ENCODE measurements at places on chromosomes 4 and X.

DNA sequence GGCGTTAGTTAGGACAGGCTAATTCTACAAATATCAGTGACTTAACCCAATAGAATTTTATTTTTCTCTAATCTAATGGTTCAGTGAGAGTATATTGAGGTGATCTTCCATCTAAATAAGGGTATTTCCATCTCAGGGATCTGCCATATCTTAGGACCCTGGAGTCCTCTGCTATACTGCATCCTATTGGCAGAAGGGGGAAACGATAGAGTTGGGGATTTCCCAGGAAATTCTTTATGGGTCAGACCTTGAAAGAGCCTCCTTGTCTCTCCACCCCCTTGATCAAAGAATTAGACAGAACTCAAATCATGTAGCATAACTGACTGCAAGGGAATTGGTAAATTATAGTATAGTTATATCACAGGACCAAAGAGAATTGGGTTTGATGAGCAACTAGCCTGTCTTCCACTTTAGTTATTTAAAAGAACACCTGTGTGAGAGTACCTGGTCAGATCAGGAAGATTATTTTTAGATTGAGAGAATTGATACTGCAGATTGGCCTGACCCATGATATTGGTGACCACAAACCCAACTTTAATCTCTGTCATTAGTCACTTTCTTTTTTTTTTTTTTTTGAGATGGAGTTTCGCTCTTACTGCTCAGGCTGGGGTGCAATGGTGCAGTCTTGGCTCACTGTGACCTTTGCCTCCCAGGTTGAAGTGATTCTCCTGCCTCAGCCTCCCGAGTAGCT, 25.6 kb downstream of the SMARCA5 start:
- DNase-seq = no peak

DNA sequence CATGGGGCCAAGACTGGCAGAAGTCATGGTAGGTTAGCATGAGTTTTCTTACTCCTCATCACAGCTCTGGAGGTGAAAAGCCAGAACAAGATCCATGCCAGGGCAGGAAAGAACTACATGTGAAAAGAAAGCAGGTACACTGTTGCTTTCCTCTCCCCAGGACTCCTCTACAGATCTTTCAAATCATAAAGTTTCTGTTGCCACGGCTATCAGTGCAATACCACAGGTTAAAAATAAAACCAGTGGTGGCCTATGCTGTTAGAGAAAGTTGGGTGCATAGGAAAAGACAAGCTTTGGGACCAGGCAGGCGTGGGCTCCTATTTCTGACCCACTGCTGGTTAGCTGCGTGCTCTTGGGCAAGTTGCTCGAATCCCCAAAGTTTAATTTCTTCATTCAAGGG, 81.4 kb downstream of the SH3RF1 start:
- DNase-seq = no peak

- DNase-seq = no peak
These were observed 2.7 kb downstream of the TMEM154 start for GRCh38 chr4:152677117-152677516.

DNA sequence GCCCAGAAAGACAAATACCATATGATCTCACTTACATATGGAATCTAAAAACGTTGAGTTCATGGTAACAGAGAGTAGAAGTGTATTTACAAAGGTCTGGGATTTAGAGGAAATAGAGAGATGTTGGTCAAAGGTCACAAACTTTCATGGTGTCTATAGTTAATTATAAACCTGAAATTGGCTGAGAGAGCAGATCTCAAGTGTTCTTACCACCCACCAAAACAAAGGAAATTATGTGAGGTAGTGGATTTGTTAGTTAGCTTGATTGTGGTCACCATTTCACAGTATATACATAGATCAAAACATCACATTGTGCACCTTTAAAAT, 186.8 kb downstream of the NWD2 start:
- DNase-seq = no peak

DNA sequence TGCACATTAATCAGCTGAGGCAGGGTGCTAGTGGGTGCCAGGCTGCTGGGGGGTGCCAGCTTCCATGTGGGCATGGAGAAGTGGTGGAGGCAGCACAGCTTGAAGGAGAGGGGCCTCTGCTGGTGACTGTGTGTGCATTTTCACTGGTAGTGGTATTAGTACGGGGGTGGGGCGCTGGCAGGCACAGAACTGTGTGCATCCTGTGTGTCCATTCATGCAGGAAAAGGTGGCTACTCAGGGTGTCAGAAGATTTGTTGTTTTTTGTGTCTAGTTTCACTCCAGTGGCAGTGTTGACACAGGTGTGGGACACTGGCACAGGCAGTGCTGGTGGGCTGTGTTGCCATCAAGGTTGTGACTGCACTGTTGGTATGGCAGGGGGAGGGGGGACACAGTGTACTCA, 1303.6 kb downstream of the FAM133A start:
- no peak for DNase-seq

DNA sequence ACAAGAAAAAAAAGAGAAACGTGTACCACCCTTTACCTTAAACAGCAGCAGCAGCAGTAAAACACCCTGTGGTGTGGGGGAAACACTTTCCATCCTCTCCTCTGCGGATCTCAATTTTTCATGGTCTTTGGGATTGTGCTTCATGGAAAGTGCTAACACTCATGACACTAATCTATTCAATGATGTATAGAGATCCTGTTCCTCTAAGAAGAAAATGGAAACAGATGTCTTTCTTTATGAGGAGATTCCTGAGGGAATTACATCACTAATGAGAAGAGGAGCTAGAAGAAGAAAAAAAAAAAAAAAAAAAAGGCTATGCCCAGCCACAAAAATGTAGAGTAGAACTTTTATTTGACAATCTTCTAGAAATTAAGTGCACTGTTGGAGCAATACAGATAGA, 62.9 kb upstream of the NDST3 start:
- DNase-seq = no peak

DNA sequence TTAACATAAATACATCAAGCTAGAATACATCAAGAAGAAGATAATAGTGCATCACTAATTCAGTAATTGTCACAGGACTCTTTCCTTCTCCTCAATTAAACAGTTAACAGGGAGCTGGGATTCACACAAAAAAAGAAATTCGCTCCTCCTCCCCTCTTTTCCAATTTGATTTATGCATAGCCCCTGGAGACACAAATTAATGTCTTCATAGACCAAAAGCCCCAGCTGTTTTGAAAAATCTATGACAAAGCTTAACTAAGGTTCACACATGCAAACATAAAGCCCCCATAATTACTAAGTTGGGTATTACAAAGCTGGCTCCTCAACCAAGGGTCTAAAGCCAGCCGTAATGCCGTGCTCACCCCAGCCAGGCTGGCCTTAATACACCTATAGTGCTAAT, 61.2 kb downstream of the ENOX2 start:
- DNase-seq = no peak

- no peak for DNase-seq
These were observed at the start of gene ODAM for GRCh38 chr4:70195425-70195824. Gene ODAM, plus strand, starts transcription at chr4:70195725. Its CDS starts 819 bp downstream, at chr4:70196544.

DNA sequence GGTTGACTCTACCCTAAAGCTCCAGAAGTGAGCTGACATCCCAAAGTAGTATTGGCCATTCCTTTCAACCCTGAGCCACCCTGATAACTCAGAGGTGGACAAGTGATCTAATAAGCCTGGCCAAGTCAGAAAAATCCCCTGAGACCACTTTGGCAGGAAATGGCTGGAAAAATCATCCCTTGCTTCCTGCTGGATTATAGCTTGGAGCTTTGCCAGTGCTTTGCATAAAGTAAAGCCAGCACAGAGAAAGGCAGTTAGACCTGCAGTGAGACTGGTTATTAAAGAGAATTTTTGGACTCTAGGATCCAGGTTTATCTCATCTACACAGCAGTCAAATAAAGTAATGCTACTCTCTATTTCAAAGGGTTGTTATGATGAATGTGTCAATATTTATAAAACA, 6.4 kb downstream of the CXCL3 start:
- DNase-seq = no peak

DNA sequence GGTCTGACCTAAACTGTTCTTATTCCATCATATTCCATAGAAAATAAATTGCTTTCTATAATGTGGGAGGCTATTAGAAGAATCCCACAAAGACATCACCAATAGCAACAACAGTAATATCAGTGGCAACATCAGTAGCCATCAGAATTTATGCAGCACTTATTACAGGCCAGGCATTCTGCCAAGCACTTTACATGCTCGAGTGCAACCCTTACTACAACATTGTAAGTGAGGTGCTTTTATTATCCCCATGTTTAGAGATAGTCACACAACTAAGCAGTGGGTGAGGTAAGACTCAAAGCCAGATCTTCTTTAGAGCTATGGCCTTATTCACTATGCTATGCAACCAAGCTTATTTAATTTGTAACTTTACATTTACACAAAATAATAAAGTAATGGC, 317.1 kb upstream of the BMP3 start:
- no peak for DNase-seq

DNA sequence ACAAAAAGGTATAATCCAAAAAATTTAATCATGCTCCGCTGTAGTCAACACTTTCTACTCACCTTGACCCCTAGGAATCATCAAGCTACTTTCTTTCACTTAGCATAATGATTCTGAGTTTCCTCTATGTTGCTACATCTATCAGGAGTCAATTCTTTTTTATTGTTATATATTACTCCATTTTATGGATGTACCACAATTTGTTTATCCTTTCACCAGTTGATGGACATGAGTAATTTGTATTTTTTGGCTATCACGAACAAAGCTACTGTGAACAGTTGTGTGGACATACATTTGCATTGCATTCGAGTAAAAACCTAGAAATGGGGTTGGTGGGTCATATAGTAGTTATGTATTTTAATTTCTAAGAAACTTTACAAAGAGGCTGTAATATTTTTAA, 102.9 kb downstream of the PRSS12 start:
- DNase-seq = no peak

DNA sequence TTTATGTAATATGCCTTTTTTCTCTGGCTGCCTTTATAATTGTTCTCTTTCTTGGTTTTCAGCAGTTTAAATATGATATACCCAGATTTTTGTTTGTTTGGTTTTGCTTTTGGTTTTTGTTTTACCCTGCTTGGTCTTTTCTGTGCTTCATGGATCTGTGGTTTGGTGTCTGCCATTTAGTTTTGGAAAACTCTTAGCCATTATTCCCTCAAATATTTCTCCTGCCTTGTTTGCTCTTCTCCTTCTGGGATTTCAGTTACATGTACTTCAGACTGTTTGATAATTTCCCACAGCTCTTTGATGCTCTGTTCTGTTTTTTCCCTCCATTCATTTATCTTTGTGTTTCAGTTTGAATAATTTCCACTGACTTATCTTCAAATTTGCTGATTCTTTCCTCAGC, 223.1 kb upstream of the BCOR start:
- no peak for DNase-seq

DNA sequence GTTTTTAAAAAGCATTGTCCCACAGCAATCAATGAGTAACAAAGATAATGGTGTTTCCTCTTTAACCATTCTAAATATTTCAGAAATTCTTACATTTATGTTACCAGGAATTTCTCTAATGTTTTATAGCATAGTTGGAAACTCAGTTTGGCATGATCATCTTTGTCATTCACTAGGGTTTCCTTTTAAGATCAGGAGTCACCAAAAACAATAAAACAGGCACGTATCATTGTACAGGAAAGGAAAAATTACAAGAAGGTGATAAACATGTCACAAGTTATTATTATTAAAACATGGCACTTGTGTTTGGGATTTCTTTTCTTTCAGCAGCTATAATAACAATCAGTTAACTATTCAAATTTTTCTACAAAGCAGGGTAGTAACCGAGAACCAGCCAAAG, 84.0 kb downstream of the SLC10A7 start:
- DNase-seq = no peak

GRCh38 chr4:1091561-1091995, 21.8 kb downstream of the RNF212 start:
- no peak for DNase-seq

GRCh38 chr4:2287594-2287915, 25.6 kb upstream of the MXD4 start:
- DNase-seq = no peak

DNA sequence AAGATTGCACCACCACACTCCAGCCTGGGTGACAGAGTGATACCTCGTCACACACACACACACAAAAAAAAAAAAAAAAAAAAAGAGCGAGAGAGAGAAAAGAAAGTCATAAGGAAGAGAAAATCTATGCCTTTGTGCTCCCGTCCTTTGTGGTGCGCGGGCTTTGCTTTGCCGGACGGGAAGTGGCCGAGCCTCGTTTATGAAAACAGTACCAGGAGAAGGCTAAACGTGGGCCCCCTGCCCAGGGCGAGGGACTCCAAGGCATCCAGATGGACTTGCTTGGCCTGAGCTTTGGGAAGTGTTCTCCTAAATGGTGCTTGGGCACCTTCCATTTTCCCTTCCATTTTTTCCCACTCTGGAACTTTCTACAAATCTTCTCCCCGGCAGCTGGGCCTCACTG, 109.3 kb upstream of the LRPAP1 start:
- DNase-seq = no peak

DNA sequence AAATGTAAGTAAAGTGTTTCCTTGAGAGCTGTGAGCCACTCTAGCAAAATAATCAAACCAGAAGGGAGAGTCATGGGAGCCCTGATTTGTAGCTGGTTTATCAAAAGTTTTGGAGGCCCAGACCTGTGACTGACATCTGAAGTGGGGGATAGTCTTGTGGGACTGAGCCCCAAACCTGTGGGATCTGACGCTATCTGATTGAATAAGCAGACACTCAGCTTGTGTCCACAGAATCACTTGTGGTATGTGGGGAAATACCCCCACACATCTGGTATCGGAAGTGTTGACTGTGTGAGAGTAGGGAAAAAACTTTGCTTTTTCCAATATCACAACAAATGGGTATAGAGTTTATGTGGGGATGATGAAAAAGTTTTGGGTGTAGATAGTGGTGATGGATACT, 35.4 kb downstream of the FUNDC1 start:
- DNase-seq = peak; percentile 12

- no peak for DNase-seq
These were observed 221.2 kb downstream of the KLHL13 start for GRCh38 chrX:117895418-117895817.

DNA sequence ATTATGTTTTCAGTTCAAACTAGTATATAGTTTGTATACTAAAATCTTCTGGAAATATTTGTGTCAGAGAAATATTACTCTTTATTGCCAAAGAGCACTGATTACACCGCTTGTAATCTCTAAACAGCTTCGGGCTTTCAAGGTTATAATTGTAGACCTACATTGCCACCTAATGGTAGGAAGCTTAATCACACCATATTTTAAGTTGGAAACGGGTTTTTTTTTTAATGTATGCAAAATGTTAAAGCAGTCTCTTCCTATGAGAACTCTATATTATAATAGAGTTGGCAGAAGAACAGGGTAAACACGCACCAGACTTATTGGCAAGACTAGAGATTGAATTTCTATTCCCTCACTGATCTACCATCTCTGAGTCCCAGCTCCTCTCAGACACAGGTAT, 19.5 kb upstream of the NFXL1 start:
- DNase-seq = no peak

GRCh38 chr4:1219566-1219950, 29.4 kb downstream of the CTBP1 start:
- DNase-seq = no peak

GRCh38 chr4:94014484-94015136, 186.1 kb downstream of the ATOH1 start:
- DNase-seq = no peak

Measured in stimulated activated CD4-positive, alpha-beta T cell treated with anti-CD3 and anti-CD28 coated beads, Interleukin-1b, Interleukin-23, amount 100 ng/mL, for 48 hours (primary cell).